ENCODE measurements at places on chromosomes 11 and 22.

DNA sequence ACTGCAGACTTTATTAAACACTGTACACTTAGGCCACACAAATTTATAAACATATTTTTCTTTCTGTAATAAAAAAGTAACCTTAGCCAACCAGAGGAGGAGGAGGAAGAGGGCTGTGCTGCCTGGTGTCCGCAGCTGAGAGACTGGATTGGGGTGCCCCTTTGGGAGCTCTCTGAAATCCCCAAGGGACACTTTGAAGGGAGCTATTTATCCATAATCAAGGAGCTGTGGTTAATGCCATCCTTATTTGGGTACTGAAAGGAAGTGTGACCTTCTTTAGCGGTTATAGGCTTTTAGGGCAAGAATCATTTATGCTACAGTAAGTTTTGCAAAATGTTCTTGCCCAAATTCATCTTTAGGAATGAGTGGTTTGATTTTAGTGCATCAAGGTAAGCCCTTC is 125.8 kb downstream of the RASSF10 start:
- DNase-seq, result no peak

DNA sequence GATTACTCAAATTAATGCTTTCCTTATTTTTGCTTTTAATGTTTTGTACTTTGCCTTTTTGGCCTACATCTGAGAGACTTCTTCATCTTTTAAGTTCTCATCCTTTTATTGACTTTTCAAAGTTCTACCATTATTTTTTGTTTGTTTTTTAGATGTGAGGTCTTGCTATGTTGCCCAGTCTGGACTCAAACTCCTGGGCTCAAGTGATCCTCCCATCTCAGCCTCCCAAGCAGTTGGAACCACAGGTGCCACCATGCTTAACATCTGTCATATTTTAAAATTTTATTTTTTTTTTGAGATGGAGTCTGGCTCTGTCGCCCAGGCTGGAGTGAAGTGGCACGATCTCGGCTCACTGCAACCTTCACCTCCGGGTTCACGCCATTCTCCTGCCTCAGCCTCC is 57.8 kb downstream of the PPP6R2 start:
- DNase-seq, result no peak

DNA sequence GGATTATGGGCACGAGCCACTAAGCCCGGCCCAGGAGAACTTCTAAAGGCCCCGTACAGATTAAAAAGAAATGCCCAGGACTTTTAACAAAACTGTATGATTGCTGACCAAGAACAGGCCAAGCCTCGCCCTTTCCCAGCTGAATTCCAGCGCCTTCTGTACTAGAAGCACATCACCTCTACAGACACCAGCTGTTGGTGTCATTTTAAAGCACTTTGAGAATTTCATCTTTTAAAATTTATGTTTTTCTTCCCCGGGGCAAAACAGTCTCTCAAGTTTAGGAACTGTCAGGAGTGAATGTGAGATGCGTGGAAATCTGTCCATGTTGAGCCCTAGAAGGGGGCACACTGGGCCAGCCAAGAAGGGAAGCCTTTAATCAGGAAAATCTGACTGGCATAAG is 362.4 kb downstream of the LARGE1 start:
- no peak for DNase-seq

DNA sequence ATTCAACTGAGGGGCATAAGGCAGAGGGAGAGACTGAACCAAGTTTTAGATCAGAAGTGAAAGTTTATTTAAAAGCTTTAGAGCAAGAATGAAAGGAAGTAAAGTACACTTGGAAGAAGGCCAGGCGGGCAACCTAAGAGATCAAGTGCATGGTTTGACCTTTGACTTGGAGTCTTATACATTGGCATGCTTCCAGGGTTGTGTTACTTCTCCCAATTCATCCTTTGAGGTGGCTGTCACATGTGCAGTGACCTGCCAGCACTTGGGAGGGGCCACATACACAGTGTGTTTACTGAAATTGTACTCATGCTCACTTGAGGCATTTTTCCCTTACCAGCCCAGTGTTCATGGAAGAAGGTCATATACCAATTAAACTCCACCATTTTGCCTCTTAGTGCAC is 30.4 kb downstream of the CYP2R1 start:
- DNase-seq, result no peak

DNA sequence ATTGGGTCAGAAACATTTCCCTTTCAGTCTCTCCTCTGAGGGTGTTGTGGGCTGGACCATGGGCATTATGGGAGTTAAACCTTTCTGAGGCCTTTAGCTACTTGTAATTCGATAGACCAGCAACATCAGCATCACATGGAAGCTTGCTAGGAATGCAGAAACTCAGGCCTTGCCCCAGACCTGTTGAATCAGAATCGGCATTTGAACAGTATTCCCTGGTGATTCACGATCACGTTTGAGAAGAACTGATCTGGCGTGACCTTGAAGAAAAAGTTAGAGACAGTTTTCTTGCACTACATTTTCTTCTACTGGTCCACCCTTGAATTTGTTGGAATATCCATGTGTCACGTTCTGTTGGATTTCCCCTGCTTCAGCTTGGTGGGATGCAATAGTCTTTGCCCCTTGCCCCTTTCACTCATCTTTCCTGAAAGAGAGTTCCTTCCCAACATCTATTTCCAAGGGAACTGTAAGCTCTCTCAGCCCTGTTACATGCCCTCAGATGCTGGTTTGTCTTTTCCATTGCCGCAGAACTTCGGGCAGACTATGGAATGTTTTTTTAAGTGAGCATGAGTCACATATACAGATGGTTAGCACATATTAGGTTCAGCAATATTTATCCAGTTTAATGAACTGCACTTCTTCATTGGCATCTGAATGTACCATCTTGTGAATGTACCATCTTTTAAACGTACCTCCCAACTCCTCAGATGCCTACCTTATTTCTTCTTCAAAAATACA is 23.9 kb downstream of the EHF start:
- no peak for DNase-seq

GRCh38 chr11:953512-953911 is 27.8 kb downstream of the AP2A2 start:
- DNase-seq, result no peak

DNA sequence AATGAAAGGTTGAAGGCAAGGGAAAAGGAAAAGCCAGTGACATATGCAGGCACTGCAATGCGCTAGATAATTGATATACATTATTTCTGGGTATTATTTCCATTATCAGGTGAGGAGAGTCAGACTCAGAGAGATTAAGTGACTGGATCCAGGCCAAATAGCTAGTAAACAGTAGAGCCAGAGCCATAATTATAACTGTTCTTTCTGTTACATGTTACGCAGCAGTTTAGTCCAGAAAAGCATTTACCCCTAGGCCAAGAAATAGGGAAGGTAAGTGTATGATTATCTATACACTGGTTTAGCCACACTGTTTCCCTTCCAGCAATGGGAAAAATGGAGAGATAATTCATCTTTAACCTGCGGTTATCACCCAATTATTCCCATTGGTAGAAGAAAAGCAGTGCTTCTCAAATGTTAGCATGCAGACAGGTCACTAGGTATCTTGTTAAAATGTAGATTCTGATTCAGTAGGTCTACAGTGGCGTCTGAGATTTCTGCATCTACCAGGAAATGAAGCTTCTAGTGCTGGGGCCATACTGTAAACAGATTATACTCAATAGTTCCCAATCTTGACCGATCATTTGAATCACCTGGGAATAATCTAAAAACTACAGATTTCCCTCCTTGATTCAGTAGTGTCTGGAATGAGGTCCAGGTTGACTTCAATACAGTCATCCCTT is 69.4 kb downstream of the RBFOX2 start:
- DNase-seq, result no peak

- no peak for DNase-seq
These were observed 1.7 kb downstream of the SLC3A2 start for GRCh38 chr11:62882431-62882749.

DNA sequence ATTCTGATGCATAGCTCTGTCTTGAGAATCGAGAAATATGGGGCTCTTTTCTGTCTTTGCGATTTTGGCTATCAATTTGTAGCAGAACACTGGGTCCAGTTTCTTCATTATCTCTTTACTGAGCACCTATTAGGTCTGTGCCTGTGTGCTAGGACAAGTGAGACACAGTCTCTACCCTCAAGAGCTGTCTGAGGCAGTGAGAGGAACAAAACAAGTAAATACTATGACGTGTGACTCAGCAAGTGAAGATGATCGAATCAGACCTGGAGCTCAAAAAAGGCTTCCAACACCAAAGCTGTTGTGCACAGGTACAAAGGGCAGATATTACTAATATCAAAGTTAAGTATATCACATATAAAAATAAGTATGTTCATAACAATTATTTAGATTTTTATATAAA is 52.4 kb downstream of the LGR4 start:
- DNase-seq, result no peak

DNA sequence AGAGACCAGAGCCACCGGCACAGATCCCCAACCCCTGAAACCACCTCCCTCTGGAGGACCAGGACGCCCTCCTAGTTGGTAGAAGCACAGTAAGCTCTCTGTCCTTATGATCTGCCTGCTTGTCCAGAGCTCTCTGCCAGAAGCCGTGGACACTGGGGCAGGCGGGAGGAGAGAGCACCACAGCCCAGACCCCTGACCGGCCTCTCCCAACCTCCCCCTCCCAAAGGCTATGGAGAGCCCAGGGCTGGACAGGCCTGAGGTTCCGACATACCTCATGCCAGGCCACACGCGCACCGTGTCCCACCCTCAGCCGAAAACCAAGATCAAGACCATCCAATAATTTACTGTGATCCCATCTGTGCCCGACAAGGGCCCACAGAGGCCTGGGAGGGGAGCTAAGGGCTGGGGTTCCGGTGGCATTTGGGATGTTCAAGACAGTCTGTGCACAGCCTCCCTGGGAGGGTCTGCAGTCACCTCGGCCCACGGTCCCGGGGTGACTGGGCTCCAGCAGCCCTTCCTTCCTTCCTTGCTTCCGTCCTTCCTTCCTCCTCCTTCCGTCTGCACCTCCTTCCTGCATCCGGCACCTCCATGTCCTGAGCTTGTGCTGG is 3.4 kb downstream of the HRAS start:
- DNase-seq, result no peak

DNA sequence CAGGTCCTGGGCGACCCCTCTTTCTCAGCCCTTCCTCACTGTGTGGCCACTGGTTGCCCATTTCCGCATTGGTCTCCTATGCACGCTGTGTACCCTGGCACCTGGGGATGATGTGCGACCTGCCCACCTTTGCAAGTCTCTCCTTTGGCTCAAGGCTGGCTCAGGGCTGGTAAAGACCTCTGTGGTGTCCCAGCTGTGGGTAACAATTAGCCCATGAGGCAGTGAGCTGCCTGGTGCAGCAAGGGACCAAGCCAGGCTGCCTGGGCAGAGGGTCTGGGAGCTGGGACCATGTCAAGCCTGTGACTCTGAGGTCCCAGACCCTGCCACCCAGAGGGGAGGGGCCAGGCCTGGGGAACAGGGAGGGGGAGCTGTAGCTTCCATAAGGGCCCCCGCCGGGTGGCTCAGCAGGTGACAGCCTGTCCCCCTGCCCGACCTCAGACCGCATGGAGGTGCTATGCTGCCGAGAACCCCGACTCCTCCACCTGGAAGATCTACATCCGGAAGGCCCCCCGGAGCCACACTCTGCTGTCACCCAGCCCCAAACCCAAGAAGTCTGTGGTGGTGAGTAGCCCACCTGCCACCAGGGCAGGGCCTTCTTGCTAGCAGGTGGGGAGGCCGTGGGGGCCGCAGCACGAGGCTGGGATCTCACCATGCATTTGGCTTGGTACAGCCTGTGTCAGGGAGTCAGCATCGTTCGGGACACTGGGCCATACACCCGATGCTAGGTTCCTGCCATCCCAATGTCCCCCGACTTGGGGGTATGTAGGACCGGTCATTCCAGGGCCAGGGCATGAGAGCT is 112.5 kb downstream of the KCNQ1OT1 start:
- no peak for DNase-seq

- DNase-seq, result no peak
These were observed 866.6 kb downstream of the BRD1 start for GRCh38 chr22:48960980-48961660.

- DNase-seq, result no peak
These were observed 38.1 kb upstream of the WNT11 start for GRCh38 chr11:76244316-76244851.

GRCh38 chr11:93717501-93717900 is 23.8 kb downstream of the TAF1D start:
- no peak for DNase-seq

- no peak for DNase-seq
These were observed 6.1 kb upstream of the APOL3 start for GRCh38 chr22:36166518-36167220.

DNA sequence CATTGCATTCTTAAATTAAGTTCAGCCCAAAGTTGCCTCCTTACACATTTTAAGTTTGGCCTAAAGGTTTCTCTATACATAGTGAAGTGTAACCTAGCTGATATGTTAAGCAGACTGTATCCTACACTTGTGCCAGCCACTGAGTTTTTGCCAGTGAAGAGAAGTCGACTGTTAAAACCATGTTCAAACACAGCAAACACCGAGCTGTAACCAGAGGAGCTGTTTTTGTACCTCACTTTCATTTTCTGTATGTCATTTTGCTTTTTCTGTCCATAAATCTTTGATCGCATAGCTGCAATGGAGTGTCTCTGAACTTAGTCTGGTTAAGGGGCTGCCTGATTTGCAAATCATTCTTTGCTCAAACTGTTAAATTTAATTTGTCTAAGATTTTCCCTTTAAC is 403.7 kb downstream of the LUZP2 start:
- DNase-seq, result no peak

Data from stimulated activated CD4-positive, alpha-beta T cell treated with anti-CD3 and anti-CD28 coated beads, Interleukin-1b, Interleukin-23, amount 100 ng/mL, for 1 hour (primary cell).